ENCODE measurements at places on chromosomes 2 and 18.

- DNase-seq, result no peak
Observed at GRCh38 chr2:179132076-179132475, 82.1 kb upstream of the CCDC141 start.

DNA sequence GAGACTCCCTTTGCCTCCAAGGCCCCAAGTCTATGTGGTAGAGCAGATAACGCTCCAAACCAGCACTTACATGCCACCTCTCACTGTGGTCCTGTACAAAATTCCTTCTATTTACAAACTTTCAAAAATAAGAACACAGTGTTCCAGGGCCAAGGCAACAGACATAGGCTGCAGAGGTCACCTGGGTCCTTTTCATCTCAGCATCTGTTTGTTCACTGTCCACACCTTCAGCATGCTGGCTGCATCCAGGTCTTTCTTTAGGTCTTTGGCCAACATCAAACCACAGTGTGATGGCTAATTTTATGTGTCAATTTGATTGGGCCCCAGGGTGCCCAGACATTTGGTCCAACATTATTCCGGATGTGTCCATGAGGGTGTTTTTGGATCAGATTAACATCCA, 20.0 kb upstream of the INO80C start:
- no peak for DNase-seq

DNA sequence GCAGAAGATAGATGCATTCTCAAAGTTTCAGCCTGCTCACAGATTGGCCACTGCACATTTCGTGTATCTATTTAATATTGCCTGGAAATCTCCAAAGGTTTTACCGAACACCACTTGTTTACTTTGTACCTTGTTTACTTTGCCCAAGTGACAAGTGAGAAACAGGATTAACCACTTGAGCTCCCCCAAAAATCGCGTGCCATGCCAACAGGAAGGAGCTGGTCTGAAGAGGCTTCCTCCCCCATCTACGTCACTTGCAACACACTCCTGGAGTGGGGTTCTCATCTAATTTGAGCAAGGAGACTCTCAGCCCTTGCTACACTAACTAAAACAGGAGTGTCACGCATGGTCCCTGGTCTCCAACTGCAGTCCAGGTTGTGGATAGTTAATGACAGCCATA, 212.5 kb upstream of the TMEM200C start:
- DNase-seq, result no peak

- DNase-seq, result no peak
Observed at GRCh38 chr2:207532676-207533075, 2.9 kb downstream of the CREB1 start.

- no peak for DNase-seq
Observed at GRCh38 chr2:198476007-198476406, 671.6 kb downstream of the PLCL1 start.

DNA sequence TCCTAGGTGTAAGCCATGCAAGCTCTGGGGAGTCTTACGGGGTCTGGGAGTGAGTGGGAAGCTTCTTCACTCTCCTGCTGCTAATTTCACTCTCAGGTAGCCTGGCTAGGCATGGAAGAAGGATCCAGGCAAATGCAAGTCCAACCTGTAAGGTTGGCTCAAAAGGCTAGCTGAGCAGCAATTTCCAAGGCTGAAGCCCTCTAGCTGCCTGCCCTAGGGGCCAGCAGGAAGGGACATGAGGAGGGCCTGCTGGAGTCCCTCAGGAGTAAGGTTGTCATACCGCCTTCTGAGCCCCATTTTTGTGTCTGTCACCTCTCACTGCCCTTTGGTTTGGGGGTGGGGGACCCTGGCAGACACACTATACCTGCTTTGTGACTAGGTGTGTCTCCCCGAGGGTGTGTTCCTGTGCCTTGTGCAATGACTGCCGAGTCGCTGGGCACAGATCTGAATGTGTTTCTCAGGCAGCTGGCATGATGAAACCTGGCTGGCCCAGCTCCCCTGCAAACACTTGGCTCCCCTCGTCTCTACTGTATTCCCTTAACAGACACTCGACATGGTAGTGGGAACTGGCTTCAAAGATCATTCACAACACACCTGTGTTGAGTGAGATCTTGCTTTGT, 123.9 kb upstream of the FAM136A start:
- no peak for DNase-seq

DNA sequence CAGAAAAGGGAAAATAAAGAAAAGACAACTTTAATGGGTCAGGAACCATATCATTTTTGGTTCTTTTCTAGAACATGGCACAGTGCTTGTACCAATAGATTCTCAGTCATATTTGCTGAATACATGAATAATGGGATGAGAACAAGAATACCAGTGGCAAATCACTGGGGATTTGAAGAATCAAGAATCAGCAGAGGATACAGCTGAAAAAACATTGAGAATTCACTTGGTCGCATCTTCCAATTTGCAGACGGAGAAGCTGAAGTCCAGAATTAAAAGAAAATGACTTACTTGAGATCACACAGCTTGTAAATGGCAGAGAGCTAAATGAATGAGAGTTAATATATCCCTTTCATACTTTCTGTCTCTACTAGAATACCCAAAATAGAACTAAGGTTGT, 362.2 kb downstream of the RAD51AP2 start:
- DNase-seq, result no peak

GRCh38 chr18:78527984-78528383, 451.6 kb upstream of the SALL3 start:
- DNase-seq, result no peak

DNA sequence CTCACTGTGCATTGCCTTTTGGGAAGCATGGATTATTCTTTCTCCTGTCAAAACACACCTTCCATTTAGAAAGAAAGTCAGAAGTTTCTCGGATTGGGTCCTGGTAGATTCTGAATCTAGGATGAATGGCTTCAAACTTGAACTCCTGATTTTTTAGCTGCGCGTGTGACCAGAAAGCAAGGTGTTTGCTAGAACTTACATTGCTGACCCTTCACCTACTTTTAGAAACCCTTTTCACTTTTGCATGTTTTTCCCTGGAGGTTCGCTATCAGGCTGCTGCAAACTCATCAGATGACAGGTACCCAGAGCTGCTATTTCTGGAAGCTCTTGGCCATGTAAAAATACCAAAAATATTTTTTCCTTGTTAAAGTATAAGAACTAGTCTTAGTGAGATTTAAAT, 132.0 kb downstream of the QPCT start:
- no peak for DNase-seq
